ENCODE measurements at places on chromosomes 12 and 14. TPM values are rescaled to one million over a fixed set of nuclear protein-coding genes. Genes with fewer than 3 reads are reported as not detected.

DNA sequence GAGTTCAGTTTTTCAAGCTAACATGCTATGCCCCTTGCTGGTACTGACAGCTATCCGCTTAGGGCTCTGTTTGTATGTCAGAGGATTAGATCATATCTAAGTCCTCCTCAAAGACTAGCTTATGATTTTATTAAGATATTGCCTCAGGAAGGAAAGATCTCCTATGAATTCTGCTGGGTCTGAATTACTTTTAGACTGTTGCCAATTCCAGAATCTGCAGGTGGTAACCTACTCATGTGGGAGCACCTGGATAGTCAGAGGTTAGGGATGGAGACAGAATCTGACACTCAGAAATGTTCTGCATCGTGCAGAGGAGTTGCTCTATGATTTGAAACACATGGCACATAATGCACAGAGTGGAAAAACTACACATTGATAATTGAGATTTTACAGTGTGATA lies 843.4 kb downstream of the SLC6A15 start:
- no peak for DNase-seq

GRCh38 chr12:67367843-67368242 lies 98.7 kb downstream of the CAND1 start:
- peak; percentile 65 for DNase-seq

TPPP2 gene
- not detected for total RNA-seq

DNA sequence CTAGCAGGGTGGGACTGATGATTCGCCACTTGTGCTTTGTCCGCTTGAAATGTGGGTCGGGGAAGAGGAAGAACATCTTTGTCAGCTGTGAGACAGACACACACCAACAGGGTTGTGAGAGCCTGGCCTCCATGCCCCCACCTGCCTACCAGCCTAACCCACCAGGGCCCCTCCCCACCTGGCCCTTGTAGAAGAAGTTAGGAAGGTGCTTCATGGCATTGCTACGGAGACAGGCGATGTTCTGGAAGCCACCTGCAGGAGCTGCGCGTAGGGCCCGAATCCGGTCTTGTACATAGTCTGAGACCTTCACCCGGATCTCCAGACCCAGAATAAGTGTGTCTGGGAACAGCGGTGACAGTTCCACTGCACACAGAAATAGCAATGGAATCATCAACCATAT lies 2.3 kb downstream of the METTL1 start:
- no peak for DNase-seq

DNA sequence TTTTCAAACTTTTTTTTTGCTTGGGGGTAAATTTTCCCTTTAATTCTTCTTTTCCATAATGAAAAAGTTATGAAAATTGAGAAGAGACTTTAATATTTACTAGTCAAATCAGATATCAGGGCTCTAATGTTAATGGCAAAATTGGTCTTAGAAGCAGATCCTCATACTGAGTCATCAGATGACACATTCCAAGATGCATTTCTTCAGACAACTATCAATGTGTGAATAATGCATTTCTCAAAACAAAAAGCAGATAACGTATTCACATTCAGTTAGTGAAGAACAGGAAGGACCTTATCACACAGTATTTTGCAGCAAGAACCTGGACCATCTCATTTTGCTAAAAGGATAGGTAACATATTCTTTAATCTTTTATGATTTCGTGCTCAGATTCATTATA lies 130.7 kb downstream of the GPHN start:
- DNase-seq = peak; percentile 12

DNA sequence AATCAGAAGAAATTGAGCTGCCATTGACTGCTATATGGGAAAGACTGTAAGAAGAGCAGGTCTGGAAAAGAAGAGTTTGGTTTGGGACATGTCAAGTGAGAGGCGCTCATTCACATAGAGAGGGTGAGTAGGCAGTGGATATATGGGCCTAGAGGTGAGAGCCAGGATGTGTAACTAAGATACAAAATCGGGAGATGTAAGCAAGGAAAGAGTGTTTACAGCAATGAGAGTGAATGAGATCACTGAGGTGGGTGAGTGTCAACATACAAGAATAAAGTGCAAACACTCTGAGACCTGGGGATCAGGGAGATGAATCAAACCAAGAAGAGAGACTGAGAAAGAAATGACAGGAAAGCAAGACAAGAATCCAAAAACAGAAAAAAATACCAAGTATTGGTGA lies 58.0 kb upstream of the RTRAF start:
- no peak for DNase-seq

DNA sequence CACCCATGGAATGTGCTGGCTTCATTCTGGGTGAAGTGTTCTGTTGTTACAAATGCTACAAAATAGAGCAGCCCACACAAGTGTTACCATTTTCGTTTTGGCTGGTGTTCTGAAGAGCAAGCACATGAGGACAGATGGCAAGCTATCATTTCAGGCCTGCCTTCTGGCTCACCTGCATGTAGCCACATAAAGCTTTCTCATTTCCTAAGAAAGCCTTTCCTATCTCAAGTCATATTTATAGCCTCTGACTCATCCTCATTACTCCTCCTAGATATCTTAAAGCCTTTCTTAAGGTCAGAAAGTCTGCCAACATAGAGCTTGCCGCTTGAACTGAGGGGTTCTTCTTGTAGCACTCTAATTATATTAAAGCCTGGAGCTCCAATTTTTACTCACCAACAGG lies 89.0 kb downstream of the PTPRR start:
- DNase-seq = peak; percentile 52

GRCh38 chr12:11856971-11857370 lies 207.5 kb downstream of the ETV6 start:
- no peak for DNase-seq

GRCh38 chr12:124583854-124584253 lies 16.4 kb upstream of the NCOR2 start:
- no peak for DNase-seq

PRB2 gene
- total RNA-seq = not detected

- DNase-seq = no peak
Measured at GRCh38 chr14:32244404-32244803, 41.3 kb upstream of the RNU6-8 start.

FIGNL2 gene
- total RNA-seq = 0.17 TPM

DNA sequence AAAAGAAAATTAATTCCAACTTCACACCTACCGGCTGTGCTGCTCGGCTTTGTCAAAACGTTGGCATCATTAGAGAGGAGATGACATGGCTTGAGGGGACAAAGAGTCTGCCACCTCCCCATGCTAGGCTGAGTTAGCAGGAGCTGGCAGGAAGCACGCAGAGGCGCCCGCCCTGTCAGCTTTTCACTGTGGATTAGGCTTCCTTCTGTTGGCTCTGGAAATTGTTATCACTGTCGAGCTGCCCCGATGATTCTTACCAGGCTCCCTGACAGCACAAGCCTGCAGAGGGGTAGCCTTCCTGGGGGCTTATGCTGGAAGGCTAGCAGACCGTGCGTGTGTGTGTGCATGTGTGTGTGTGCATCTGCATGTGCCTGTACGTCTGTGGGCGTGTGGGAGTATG lies 490.9 kb upstream of the TBX3 start:
- DNase-seq = no peak

DNA sequence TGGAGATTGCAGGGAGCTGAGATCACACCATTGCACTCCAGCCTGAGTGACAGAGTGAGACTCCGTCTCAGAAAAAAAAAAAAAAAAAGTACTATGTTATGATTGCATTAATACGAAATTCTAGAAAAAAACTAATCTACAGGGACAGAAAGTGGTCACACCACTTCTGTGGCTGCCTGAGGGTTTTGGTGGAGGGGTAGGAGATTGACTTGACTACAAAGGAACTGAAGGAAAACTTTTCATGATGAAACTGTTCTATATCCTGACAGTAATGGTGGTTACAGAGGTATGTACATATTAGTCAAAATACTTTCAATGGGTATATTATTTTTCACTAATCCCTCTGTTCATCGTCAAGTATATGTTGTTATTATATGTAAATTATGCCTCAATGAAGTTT lies 42.1 kb downstream of the FOXN3 start:
- DNase-seq = no peak

DNA sequence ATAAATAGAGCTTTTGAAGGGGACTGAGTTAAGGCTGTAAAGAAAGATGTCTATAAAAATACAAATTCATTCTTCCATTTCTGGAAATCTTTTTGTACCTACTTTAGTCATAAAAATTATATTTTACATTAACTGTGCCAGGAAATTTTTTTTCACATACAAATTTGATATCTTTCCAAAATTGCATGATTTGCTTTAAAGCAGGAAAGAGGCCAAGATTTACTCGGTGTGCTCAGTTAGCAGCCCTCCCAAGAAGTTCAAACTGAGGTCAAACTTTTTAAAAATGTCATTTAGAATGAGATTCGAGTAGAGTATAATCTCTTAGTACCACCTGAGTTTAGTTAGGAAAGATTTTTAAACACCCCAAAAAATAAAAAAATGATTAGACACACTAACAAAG lies 173.2 kb upstream of the GRIP1 start:
- DNase-seq = no peak

DNA sequence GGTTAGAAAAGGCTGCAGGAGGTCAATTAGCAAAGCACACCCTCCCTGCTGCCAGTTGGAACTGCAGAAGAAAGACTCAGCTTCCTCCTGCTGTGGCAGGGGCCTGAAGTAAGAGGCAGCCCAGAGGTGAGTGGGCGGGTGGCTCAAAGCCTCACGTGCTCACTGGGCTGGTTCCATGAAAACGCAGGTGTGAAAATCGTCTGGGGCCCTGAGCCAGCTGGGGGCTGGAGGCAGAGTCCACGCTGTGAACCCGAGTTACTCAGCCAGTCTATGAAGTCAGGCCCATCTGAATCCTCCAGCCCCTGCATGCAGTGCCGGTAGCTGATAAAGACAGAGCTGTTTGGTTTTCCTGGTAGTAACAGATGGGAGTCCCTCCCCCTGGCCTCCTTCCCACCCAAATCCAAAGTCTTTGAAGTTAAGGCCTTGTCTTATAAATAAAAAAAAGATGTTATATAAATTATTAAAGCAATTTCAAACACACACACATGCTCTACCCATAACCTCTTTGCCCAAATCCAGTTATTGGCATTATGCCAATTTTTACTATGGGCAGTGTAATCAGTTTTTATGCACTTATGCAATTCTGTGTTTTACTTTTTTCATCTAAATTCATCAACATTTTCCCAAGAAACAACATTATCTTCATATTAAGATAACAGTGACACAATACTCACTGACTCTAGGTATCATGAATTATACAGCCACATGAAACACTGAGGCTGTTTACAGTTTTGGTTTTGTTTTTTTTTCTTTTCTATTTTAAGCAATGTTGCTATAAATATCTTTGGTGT lies 57.9 kb upstream of the PNMA1 start:
- DNase-seq = peak; percentile 83

GRCh38 chr12:64610660-64611340 lies 505 bp downstream of the RASSF3 start:
- peak; percentile 57 for DNase-seq

RNASE7 gene
- total RNA-seq = not detected

KRT6C gene
- not detected for total RNA-seq

- no peak for DNase-seq
Measured at GRCh38 chr12:8685051-8685450, 12.7 kb upstream of the RIMKLB start.

- DNase-seq = no peak
Measured at GRCh38 chr14:78398216-78398615, 228.0 kb downstream of the NRXN3 start.

- peak; percentile 23 for DNase-seq
Measured at GRCh38 chr12:110073049-110073831, 24.9 kb upstream of the C12orf76 start.

SSPN gene
- total RNA-seq = 9.8 TPM

- DNase-seq = no peak
Measured at GRCh38 chr12:21117995-21118394, 13.0 kb upstream of the SLCO1B1 start.

GRCh38 chr12:130482448-130482847 lies 144.8 kb downstream of the PIWIL1 start:
- DNase-seq = no peak

DNA sequence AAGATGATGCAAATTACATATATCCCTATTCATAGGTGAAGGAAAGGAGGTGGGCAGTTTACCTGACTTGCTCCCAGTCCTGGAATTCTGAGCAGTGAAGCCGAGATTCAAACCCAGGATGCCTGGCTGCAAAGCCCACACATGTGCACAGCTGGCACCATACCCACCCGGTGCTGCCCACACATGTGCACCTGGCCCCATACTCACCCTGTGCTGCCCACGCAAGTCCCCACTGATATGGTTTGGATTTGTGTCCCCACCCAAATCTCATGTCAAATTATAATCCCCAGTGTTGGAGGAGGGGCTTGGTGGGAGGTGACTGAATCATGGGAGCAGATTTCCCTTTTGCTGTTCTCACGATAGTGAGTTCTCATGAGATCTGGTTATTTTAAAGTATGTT lies 179.2 kb upstream of the C14orf180 start:
- DNase-seq = no peak

GRCh38 chr14:56650048-56650447 lies 70.5 kb downstream of the TMEM260 start:
- DNase-seq = no peak

- DNase-seq = no peak
Measured at GRCh38 chr12:46787496-46788055, 38.2 kb downstream of the SLC38A4 start.

CLEC4D gene
- total RNA-seq = not detected

DNA sequence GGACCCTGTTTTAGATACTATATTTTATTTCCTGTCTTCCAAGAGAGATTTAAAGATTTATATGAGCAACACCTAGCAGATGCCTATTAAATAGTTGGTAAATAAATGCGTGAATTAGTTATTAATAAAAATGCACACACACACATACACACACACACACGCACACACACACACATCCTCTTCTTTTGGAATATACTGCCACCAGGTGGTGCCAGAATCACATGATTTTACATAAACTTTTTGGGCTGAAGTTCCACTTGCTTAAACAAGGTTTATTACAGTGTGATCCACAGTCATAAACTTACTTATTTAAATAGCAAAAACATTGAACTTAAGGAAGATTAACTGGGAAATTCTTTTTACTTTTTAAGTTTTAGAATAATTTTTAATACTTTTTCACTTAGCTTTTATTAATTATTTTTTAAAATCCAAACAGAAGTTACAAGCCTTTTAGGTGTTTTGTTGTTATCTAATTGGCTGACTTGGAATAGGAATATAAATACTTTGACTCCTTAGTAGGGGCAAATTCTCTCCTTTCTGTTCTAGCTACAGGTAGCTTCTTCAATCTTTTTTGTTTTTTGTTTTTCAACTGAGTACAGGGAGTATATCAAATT lies 17.5 kb downstream of the RAD51B start:
- DNase-seq = peak; percentile 92

SLC7A8 gene
- total RNA-seq = 5.1 TPM
